Osteoblast (primary cell): ENCODE measurements at places on chromosomes 5 and 9. TPM values are rescaled to one million over a fixed set of nuclear protein-coding genes. Genes with fewer than 3 reads are reported as not detected.

DNA sequence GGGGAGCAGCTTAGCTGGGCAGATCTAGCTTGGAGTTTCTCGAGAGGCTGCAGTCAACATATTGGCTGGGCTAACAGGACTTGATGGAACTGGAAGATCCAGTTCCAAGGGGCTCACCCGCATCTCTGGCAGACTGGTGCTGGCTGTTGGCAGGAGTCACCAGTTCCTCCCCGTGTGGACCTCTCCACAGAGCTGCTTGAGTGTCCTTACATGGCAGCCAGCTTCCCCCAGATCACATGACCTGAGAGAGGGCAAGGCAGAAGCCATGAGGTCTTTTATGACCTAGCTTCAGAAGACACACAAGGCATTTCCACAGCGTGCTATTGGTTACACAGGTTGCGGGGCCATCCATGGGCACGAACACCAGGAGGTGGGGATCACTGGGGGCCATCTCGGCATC is 26.4 kb upstream of the RXRA start:
- peak; percentile 50 for DNase-seq

- DNase-seq, result no peak
Measured at GRCh38 chr9:18485714-18486113, 11.8 kb downstream of the ADAMTSL1 start.

FKTN gene
- 21.0 and 21.5 TPM in 2 replicates for total RNA-seq

DNA sequence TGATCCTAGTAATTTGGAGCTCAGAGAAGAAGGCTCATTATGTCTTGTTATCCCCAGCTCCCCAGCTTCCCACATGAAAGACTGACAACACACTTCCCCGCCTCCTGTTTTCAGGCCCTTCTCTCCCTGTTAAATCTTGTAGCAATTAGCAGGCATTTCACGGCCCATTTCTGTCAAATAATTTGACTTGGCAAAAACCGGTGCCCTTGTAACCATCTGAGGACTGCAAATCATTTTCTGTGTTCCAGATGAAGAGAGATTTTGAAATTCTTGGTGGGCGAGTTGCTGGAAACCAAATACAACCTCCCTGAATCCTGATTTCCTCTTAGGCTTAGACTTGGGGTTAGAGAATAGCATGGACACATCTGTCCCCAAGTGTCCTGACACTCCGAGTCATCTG is 109.7 kb downstream of the MSX2 start:
- DNase-seq, result no peak

DNA sequence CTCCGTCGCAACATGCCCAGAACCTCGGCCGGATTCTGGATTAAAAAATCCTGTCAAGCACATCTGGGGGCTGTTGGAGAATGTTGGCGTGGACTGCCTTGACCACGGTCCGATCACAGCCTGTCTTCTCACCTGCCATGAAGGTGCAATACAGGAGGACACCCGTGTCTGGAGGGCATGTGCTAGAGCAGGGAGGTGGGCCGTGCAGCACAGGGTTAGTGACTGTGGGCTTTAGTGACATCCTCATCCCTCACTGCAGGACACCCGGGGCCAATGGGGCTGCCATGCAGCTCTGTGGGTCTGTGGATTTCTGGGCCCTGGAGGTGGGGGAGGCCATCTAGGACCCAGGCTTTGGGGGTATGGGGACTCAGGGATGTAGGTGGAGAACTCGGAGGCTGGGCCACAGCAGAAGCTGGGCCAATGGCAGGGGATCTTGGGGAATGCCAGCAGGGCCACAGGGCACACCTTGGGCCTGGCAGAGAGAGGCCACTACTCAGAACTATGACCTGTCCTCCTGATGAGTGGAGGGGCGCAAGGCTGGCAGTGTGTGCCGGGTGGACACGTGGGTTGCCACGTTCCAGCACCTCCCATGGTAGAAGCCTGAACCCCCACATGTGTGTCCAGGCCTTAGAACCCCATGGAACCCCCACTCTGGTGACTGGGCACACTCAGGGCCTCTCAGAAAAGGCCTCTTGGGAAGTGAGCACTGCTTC is 23.3 kb downstream of the ZDHHC11B start:
- DNase-seq, result peak; percentile 83

PRDM9 gene
- total RNA-seq, result not detected in 2 replicates

GRCh38 chr5:6338135-6338534 is 40.2 kb downstream of the MED10 start:
- no peak for DNase-seq

- no peak for DNase-seq
Measured at GRCh38 chr9:2043881-2044462, 28.8 kb downstream of the SMARCA2 start.

DNA sequence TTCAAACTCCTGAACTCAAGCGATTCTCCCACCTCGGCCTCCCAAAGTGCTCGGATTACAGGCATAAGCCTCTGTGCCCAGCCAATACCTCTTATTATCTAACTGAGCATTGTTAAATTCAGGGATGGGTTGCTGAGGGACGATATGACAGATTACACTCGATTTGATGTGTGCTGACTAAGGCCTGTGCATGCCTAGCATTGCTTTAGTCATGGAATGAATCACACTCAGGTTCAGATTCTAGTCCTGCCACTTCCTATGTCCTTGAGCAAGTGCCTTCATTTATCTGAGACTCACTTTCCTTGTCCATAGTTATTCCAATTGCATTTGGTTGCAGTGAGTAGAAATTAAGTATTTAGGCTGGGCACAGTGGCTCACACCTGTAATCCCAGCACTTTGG is 19.5 kb downstream of the THBS4 start:
- DNase-seq, result no peak

MLANA gene
- under 0.01 TPM in 1 of 2 replicates, not detected in the other for total RNA-seq

GRCh38 chr5:59268756-59269415 is 624.6 kb downstream of the PDE4D start:
- no peak for DNase-seq

DNA sequence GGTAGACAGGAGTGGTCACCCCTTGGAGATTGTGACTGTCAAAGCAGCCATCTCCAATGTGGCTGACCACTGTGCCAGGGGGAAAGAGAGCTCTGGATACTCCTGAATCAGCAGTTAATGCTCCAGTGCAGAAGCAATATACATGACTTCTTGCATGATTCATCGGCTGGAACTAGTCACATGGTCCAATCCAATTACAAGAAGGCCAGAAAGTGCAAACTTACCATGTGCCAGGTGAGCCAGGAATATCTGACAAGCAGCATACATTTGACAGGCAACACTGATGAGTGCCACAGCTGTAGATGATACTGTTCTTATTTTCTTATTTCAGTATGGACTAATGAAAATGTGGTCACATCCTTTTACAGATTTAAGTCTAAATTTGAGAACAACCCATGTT is 440.0 kb upstream of the MPDZ start:
- no peak for DNase-seq

DNA sequence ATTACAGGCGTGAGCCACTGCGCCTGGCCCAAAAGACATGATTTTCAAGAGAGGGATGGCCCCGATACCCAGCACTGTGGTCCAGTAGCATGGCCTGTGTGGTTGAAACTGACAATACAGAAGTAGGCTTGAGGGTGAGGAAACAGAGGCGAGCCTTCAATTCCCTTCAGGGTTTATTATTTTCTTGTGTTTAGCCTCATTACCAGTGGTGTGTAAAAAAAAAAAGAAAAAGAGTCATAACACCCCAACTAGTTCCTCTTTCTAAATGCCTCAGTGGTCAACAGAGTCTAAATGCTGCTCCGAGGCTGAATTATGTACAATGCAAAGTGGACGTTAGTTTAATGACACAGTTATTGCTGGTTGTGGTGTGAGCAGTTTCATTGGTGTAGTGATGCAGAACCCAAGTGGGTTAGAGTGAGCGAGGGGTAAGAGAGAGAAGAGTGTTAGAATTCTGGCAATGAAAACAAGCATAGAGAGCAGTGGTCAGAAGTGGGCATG is 58.8 kb downstream of the SNX30 start:
- DNase-seq, result no peak

- DNase-seq, result peak; percentile 84
Measured at GRCh38 chr9:133074111-133074651, 12.4 kb downstream of the CEL start.
